ENCODE measurements at places on chromosomes 11 and 22.
A peak's percentile ranks its signal among the peaks of the same experiment; 100 is the strongest.

DNA sequence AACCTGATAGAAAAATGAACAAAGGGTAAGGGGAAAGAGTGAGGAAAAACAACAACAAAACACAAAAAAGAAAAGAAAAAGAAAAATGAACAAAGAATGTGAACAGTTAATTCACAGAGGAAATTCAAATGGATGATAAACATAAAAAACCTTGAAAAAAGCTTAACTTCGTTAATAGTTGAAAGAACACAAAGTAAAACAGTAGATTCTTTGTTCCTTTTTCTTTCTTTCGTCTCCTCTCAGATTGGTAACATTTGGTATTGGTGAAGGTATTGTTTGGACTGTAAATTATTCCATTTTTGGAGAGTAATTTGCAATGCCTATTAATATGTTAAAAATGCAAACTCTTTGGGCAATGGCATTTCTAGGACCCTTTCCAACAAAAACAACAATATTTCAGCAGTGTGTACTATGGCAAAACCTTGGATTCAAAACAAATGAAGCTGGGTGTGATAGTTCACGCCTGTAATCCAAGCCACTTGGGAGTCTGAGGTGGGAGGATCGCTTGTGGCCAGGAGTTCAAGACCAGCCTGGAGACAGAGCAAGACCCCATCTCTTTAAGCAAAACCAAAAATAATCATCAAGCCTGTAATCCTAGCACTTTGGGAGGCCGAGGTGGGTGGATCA lies 3.3 kb upstream of the BACE1 start:
- no peak for DNase-seq

- DNase-seq, result peak; percentile 68
Measured at GRCh38 chr22:20267441-20268278, 458 bp downstream of the RTN4R start.

DNA sequence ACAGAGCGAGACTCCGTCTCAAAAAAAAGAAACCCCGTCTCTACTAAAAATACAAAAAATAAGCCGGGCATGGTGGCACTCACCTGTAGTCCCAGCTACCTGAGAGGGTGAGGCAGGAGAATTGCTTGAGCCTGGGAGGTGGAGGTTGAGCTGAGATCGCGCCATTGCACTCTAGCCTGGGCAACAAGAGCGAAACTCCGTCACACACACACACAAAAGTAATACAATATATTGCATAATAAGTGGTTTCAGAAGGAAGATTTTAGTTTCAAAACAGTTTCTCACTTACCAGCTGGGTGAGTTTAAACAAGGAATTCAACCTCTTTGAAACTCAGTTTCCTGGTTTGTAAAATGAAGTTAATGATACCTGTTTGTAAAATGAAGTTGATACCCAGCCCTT lies 32.7 kb upstream of the HTR3A start:
- DNase-seq, result no peak

DNA sequence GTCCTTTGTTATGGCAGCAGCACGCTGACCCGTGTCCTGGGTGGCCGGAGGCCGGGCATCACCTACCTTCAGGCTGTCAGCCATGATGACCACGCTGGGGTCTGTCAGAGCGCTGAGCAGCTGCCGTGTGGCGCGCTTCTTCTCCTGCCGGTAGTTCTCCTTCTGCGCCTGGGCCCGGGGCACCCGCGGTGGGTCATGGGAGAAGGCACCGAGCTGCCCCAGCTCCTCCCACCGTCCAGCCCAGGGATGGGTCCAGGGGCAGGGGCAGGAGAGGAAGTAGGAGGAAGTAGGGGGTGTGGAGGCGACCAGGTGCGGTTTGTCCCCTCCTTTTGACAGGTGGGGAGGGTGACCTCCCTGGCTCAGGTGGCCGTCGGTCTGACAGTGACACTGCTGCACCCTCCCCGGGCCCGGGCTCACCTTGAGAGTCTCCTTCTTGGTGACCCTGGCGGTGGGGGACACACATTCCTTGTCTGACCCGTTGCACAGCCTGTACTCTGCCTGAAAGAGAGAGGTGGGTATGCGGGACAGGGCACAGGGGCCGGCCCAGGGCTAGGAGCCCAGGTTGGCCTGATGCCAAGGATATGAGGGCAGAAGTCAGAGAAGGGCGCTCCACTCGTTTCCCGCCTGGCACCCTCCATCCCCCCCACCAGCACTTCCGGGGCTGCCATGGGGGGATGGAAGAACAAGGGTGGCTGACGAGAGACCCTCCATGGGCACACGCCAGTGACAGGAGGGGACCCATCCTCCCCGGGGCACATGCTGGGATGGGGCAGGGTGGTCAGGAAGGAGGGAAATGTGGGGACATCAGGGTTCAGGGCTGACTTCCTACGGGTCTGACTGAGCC lies 43.0 kb downstream of the OSBPL5 start:
- DNase-seq, result no peak

GRCh38 chr11:69903211-69903610 lies 84.0 kb upstream of the FGF3 start:
- peak; percentile 43 for DNase-seq

GRCh38 chr11:82523141-82523540 lies 210.5 kb downstream of the FAM181B start:
- peak; percentile 54 for DNase-seq

DNA sequence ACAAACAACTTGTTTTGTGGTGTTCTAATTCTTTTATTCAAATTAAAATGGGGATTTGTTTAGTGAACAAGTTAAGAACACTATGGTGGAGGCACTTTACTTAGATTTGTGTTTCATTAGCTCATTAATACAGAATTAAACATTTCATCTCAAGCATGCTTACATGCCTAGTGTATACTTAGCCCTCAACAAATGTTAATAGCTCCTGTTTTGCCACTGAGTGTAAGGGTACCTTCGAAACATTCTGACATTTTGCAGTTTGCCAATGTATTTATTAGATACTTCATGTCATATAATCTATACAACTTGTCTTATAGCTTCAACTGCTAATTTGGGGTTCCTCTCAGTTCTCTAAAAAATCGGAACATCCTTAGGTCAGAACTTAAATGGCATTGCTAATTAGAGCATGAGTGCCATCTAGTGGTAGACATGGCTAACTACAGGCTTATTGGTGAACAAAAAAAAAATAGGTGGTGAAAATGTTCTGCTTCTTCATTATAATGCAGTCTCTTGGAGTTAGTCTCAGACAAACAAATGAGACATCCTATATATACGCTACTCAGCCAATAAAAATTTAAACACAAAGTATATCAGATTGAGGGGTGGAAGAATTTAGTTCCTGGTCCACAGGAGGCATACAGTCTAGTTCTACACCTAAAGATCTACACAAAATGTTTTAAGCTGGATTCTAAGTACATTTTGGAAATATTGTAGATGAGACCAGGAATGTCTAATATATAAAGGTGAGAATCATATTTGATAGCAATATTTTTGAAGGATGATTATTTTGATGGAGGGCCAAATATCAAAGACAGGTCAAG lies 4.9 kb upstream of the CNTN5 start:
- DNase-seq, result peak; percentile 60

GRCh38 chr11:71209181-71209580 lies 43.2 kb downstream of the SHANK2 start:
- no peak for DNase-seq

DNA sequence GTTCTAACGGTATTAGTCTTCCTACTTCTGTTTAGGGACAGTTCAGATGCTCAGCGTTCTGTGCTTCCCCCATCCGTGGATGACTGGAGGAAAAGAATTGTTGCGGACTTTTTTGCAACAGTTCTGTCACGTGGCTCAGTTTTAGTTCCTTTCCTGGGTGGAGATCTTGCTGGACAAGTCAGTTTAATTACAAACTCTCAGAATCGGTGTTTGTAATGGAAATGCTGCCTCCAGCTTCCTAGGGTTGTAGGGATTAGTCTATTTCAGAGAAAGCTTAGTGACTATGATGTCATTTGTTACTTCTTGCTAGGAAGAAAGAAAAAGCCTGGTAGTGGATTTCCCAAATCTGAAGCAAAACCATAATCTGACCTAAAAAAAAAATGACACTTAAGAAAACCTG lies 320.4 kb downstream of the CADM1 start:
- no peak for DNase-seq

DNA sequence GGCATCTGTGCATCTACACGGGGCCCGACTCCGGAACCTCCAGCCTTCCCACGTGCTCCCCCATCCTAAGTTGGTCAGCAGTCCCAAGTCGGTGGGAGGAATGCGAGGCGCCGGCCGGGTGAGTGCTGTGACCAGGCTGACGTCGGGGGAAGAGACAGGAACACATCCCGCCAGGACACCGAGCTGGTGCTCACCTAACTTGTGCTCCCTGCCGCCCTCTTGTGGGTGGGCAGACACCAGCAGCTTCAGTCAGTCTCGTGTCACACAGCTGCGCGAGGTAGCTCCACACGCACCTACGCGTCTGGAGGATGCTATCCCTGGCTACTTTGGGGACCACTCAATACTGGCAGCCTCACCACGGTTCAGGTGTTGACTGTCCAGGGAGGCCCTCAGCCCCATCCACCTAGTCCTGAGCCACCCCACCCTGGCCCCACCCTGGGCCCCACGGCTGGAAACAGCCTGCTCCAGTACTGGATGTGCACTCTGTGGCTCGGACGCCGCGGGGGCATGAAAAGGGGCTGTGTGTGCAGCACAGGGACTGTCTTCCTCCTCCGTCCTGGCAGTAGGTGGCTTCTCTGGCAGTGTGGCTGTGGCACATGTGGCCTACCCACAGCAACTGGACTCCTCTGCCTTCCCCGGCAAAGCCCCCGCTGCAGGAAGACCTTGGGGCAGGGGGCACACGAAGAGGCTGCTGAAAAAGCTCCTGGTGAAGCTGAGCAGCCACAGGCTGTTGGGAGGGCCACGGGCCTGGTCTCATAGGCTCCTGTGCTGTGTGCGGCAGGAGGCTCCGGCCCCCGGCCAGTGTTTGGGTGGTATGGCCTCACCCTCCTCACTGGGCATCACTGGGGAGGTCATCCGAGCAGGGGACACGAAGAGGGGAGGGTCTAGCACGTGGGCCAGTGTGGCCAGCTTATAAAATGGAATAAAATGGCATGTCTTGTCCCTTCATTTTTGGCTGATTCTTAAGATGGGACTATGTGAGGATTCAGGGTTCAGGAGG lies 11.2 kb upstream of the BID start:
- DNase-seq, result no peak

DNA sequence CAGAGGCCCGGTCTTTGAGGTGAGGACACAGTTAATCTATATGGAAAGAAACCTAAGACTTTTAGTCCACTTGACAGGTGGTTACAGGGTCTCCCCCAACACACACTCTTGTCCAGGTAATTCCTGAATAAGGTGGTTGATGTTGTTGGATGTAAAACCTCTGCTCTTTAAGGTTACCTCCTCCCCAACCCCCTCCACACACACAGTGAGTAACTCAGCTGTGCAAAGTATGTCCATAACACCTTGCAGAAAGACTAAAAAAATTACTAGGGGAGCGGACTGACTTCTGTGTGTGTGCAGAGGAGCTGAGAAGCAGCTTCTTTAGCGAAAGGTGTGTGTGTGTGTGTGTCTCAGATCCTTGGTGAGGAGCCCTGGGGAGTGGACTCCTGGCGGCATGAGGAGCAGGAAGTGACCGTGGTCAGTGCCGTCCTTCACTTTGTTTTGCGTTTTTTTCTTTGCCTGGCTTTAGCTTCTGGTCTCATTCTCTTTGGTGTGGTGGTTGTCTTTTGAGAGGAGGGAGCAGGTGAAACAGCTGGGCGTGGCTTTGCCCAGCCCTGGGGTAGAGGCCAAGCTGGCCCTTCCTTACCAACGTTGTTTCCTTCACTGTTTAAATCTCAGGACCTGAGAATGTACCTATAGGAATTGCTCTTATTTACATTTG lies 1.7 kb downstream of the ZBED4 start:
- no peak for DNase-seq

DNA sequence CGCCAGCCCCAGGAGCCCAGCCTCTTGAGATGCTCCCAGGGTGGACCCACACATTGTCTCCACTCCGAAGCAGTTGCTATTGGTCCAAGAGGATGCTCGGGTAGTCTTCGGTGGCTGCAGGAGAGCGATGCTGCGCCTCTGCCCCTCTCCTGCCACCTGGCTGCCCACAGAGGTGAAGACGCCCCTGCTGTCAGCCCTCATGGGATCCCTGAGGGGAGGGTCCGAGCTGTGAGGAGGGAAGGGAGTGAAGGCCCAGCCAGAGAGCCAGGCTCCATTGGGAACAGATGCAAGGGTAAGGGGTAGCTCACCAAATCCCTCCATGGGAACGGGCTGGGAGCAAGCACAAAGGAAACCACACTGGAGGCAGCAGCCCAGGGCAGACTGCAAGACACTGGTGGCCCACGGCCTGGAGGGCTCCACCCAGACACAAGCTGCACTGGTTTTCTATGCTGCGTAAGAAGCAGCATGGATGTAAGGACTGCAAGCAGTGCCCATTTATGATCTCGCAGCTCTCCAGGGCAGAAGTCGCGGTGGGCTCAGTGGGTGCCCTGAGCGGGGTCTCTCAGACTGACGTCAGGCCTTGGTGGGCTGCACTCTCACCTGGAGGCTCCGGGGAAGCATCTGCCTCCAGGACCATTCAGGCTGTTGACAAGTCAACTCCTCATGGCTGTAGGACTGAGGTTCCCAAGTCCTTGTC lies 15.7 kb downstream of the TSPAN32 start:
- DNase-seq, result no peak

- no peak for DNase-seq
Measured at GRCh38 chr22:40932396-40932795, 18.8 kb upstream of the RBX1 start.

- no peak for DNase-seq
Measured at GRCh38 chr11:57798905-57799559, 37.4 kb downstream of the CTNND1 start.

- DNase-seq, result peak; percentile 89
Measured at GRCh38 chr11:31958076-31958735, 132.7 kb upstream of the RCN1 start.

DNA sequence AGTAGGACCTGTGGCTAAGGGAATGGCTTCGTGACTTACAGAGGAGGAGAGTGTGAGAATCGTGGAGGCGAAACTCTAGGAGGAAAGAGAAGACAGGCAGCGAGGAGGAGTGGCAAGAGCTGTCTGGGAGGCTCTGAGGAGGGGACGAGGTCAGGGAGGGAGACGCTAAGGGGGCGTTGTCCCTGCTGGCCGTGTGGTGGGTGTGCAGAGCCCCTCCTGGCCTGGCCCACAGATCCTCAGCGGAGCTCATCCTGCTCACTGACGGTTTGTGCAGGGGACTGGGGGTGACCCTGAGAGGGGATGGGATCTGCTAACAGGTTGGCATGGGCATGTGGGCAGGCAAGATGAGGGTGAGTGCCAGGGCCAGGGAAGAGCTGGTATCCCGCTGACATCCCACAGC lies 56.5 kb upstream of the PRR5 start:
- DNase-seq, result no peak

GRCh38 chr22:36461665-36462649 lies 19.5 kb downstream of the TXN2 start:
- peak; percentile 61 for DNase-seq

GRCh38 chr11:81870066-81870412 lies 863.6 kb downstream of the FAM181B start:
- DNase-seq, result no peak

- DNase-seq, result no peak
Measured at GRCh38 chr11:121086866-121087265, 14.2 kb upstream of the TECTA start.

GRCh38 chr22:33022231-33022630 lies 36.0 kb downstream of the SYN3 start:
- no peak for DNase-seq

- peak; percentile 43 for DNase-seq
Measured at GRCh38 chr22:45968751-45969413, 8.1 kb downstream of the WNT7B start.

- no peak for DNase-seq
Measured at GRCh38 chr11:117836077-117836960, 11.8 kb upstream of the FXYD2 start.

GRCh38 chr11:9664276-9665171 lies 647 bp downstream of the SWAP70 start:
- peak; percentile 57 for DNase-seq

All from retina (tissue), 1 donor.